Skeletal muscle cell (primary cell): ENCODE measurements at places on chromosomes 1 and 21.

DNA sequence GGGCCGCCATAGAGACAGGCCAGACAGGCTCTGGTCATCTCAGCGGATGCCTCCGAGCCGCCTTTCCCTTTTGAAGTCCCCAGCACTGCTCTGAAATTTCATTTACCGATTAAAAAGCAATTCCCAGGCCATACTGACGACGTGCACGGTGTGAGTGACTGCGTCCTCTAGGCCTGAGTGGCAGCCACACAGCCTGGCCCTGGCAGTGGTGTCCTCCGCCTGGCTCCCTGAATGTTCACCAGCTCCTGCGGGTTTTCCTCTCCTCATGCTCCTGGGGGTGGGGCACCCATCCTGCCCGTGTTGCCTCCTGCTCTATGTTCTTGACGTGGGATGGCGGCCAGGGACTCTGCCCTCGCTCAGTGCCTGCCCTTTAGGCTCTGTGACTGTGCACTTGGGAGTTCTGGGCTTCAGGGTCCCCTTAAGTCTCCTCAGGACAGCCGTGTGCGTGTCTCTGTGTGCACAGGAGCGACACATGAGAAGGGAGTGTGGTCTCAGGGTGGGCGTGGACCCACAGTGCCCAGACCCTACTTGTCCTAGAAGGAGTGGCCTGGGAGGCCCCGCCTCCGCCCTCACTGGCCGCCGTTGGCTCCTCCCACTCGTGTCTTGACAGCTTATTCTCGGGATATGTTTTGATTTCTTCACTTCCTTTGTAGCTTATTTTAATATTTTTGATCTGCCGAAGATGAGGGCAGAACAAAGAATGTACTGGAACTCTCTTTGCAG lies 3.6 kb downstream of the SKI start:
- no peak for DNase-seq

GRCh38 chr1:165288350-165289120 lies 68.0 kb downstream of the LMX1A start:
- no peak for DNase-seq

DNA sequence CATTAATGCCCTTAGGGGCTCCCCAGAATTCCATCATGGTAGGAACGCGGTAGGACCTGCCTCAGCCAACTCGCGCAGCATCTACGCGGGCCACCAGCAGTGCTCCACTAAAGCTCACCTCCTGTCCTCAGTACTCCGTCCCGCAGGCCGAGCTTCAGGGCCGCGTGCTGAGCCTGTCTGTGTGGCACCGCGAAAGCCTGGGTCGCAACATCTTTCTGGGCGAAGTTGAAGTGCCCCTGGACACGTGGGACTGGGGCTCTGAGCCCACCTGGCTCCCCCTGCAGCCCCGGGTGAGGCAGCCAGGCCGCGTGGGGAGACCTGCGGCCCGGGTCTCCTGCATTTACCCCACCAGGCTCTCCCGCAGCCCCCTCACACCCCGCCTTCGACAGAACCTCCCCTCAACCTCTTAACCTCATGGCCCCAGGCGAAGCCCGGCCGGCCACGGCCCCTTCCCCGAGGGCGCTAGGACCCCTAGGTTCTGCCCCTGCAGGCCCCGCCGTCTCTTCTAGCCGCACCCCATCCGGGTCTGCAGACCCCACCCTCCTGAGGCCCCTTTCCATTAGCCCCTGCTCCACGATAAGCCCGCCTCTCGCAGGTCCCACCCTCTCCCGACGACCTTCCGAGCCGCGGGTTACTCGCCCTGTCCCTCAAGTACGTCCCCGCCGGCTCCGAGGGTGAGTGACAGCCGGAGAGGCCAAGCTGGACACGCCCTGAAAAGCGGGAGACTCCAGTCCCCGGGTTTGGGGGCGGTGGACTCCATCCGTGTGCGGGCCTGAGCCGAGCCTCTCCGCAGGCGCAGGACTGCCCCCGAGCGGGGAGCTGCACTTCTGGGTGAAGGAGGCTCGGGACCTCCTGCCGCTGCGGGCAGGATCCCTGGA lies 9.1 kb downstream of the SYTL1 start:
- DNase-seq: no peak

DNA sequence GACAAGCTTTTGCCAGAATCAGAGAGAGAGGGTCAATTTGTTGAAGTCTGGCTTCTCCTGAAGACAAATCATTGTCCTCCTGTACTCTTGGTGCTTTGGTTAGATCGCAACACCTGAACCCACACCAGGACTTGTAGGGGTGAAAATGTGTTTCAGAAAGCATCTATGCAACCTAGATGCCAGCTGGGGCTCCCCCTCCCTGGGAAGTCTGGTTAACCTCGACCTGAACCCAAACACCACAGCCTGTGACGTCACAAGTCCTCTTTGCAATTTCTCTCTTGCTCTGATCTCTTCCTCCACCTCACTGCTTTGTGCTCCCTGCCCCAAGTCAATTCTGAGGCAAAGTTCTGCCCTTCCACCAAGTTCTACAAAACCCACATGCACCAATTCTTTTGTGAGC lies 42.8 kb upstream of the USP24 start:
- no peak for DNase-seq

GRCh38 chr1:220410611-220411010 lies 117.3 kb upstream of the MARK1 start:
- peak; percentile 17 for DNase-seq

DNA sequence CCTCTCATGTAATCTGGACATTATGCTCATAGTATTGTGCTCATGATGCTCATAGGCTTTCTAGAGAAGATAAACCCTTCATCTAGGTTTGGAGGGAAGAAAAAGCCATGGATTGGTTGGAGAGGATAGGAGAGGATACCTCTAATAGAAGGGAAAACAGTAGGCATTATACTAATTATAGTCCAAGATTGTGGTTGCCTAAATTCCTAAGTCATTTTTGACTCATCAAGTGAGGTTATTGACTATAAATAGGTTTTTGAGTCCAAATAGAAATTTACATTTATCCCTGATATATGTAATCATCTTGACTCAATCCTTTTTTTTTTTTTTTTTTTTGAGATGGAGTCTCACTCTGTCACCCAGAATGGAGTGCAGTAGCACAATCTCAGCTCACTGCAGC lies 5.0 kb downstream of the SYT11 start:
- no peak for DNase-seq

- no peak for DNase-seq
Observed at GRCh38 chr1:197336571-197336970, 68.5 kb downstream of the CRB1 start.
